AG20443 (cell line): ENCODE measurements at places on chromosomes 1 and 21.
A peak's percentile ranks its signal among the peaks of the same experiment; 100 is the strongest.

DNA sequence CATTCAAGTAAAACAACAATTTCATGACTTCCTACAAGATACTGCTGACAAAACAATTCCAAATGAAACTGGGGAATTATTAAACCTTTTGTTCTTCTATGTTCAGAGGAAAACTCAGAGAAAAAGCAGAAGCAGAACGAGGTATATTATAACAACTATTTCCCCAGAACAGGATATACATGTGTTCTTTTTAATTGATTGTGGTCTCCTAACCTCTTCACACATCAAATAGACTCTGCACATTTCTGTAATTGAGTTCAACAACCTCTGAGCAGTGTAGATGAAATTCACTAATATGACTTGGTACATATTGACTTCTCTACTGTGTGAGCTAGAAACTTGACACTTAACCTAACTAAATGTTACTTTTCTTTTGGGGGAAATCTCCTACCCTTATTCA is 584.2 kb downstream of the NEGR1 start:
- no peak for DNase-seq

GRCh38 chr1:246617768-246618167 is 51.5 kb downstream of the CNST start:
- DNase-seq: no peak

GRCh38 chr1:22788254-22788661 is 77.6 kb downstream of the EPHB2 start:
- no peak for DNase-seq

- DNase-seq: peak; percentile 35
Observed at GRCh38 chr1:172699111-172699510, 40.2 kb downstream of the FASLG start.

DNA sequence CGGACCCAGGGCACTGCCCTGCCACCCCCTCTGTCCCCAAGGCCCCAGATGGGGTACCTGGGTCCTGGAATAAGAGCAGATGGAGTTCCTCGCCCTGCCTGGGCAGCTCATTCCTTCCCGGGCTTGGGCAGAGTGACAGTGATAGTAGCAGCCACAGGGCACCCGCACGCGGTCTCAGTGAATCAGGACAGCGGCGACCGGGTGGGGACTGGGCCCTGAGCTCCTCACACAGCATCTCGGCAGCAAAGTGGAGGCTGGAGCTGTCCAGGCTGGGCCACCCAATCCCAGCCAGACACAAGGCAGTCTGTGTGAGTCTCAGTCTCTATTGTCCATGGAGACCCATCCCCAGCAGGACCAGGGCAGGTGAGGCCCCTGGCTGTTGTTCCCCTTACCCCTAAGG is 37.4 kb upstream of the CCDC27 start:
- DNase-seq: no peak

- no peak for DNase-seq
Observed at GRCh38 chr21:10273196-10273595, 248.2 kb upstream of the TPTE start.

GRCh38 chr1:231393668-231394067 is 28.4 kb downstream of the EGLN1 start:
- no peak for DNase-seq

DNA sequence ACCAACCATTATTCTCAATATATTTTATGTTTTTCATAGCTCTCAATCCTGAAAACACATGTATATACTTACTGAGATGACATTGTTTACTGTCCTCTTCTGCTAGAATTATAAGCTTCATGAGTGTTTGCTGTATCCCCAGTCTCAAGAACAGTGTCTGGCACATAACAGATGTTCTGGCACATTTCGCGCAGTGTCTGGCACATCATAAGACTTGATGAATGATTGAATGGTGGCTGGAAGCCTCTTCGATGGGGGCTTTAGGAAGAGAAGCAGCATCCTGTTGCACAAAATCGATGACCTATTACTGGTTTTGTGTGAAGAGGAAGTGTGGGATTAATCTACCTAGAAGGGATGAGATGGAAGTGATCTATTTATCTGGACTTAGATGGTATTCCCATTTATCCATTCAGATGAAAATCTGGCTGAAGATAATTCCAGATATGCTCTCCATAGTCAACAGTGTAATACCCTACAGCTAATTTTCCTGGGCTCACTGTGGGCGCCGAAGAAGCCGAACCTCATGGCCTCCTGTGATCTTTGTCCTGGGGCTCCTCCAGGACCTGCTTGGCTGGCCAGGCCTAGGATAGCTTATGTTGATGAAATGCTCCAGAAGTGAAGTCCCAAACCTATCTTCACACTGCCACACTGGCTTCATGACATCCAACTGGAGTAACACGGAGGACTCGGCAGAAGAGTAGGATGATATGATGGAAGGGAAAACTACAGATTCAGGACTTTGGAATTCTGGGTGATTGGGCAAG is 26.5 kb downstream of the CD34 start:
- DNase-seq: no peak
